Stimulated activated CD4-positive, alpha-beta T cell treated with anti-CD3 and anti-CD28 coated beads, Interleukin-4, amount 100 ng/mL, for 1 hour (primary cell): ENCODE measurements at places on chromosomes 5 and 9.

- DNase-seq, result no peak
These were observed 39.4 kb downstream of the GKAP1 start for GRCh38 chr9:83778164-83778563.

- no peak for DNase-seq
These were observed 421.1 kb upstream of the FTMT start for GRCh38 chr5:121430538-121430937.

GRCh38 chr5:137441476-137441875 is 57.6 kb downstream of the SPOCK1 start:
- no peak for DNase-seq

- no peak for DNase-seq
These were observed 31.1 kb downstream of the MORN5 start for GRCh38 chr9:122190597-122191381.

DNA sequence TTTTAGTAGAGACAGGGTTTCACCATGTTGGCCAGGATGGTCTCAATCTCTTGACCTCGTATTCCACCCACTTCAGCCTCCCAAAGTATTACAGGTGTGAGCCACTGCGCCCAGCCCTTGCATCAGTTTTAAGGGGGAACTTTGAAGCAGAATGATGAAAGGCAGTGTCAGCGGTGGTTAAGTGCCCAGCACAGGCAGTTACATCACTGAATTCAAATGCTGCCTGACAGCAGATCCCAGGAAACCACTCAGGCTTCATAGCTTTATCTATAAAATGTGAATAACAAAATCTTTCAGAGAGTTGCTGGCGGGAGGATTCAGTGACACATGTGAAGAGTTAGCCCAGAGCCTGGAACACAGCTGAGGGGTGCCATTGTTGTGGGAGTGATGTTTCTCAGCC is 26.5 kb downstream of the FGF1 start:
- DNase-seq, result no peak

GRCh38 chr5:177364159-177364962 is 6.6 kb downstream of the RGS14 start:
- no peak for DNase-seq

- DNase-seq, result no peak
These were observed 217.5 kb downstream of the RAB3C start for GRCh38 chr5:58800356-58800755.

DNA sequence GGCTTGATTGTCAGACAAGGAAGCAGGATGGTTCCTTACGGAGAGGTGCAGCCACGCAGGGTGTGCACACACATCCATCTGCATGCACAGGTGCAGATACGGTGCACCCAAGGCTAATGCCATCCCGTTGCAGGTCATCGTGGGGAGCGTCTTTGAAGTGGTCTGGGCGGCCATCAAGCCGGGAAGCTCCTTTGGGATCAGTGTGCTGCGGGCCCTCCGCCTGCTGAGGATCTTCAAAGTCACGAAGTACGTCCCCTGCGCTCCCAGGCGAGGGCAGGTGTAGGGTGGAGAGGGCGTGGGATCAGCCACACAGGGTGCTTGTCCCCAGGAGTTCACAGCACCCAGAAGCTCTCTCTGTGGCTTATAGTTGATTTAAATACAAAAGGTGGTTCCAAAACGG is 106.4 kb downstream of the CACNA1B start:
- no peak for DNase-seq
